ENCODE measurements at places on chromosomes 4 and X.

DNA sequence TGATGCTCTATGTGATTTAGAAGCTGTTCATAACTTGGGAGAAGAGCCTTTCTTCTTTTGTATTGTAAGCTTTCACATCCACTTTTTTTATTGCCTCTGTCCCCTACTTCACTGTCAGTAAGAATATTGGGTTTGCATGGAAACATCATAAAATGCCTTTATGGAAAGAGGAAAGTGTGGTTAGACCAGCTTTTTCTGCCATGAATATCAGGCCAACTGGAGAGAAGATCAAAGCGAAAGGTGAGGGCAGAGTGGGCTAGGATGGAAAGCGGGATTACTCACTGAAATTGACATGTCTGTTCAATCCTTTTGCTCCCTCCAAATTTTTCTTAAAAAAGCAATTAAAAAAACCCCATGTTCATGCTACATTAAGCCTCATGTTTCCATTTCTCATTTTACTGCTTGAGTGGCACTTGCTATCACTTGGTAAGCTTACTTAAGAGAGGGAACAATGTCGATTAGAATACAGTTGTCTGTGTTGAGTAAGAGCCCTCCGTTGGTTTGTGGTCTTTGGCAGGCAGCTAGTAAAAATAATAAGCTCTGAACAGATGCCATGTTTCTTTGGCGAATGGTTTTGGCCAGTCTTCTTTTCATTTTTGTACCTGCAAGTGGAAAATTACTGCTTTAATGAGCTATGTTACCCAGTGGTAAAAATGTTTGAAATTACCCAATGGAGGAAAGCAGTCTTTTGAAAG lies 35.9 kb downstream of the SUPT20HL1 start:
- no peak for DNase-seq

DNA sequence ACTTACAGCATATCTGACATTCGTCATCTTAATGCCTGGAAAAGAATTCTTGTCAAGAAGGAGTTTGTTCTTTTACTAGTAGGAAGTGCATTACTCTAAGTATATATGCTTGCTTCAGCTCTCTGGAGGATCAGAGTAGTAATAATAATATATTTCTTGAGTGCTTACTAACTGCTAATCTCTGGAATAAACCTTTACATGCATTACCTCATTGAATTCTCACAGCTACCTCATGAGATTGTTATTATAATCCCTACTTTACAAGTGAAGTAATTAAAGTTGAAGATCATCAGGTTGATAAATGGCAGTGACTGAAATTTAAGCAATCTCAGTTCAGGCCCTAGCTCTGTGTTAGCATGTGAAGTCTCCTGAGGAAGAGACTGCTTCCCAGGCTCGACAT lies 115.0 kb upstream of the PDE5A start:
- no peak for DNase-seq

- no peak for DNase-seq
Observed at GRCh38 chrX:23773601-23774175, 9.3 kb upstream of the SAT1 start.

DNA sequence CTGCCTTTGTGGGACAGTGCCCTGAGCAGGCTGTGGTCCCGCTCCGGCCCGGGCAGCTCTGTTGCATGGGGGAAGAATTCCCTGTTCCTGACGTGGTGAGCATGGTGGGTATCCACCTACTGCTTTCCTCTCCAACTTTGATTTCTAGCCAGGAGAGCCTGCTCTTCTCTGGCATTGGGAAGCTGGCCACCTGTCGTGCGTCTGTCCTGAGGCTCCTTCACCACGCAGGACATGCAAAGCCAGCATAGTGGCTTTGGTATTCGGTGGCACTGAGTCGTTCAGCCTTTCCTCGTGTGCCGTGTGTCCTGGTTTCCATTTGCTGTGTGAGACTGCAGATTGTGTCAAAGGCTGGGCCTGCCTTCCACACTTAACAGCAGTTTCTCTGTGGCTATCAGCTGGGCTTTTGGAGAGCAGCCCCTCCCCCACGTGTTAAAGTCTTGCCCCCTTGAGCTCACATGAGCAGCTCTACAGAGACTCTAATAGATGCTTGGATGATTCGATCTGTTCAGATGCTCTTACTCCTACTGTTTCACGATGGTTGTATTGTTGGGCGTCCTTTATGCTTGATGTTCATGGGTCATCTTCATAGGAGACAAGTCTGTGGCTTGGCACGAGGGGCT lies 46.3 kb upstream of the CLCN4 start:
- no peak for DNase-seq

- no peak for DNase-seq
Observed at GRCh38 chrX:139931646-139932072, 1.2 kb downstream of the ATP11C start.

DNA sequence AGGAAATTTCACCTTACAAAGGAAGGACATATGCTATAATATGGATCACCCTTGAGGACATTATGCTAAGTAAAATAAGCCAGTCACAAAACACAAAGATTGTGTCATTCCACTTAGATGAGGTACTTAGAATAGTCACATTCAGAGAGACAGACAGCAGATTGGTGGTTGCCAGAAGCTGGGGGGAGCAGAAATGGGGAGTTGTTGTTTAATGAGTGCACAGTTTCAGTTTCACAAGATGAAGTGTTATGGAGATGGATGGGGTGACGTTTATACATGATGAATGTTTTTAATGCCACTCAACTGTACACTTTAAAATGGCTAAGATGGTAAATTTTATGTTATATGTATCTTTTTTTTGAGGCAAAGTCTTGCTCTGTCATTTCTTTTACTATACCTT lies 14.8 kb upstream of the SPON2 start:
- DNase-seq = no peak

- DNase-seq = no peak
Observed at GRCh38 chrX:122517786-122518185, 666.3 kb upstream of the GRIA3 start.

- DNase-seq = no peak
Observed at GRCh38 chr4:139299536-139299935, 1.8 kb upstream of the NAA15 start.

DNA sequence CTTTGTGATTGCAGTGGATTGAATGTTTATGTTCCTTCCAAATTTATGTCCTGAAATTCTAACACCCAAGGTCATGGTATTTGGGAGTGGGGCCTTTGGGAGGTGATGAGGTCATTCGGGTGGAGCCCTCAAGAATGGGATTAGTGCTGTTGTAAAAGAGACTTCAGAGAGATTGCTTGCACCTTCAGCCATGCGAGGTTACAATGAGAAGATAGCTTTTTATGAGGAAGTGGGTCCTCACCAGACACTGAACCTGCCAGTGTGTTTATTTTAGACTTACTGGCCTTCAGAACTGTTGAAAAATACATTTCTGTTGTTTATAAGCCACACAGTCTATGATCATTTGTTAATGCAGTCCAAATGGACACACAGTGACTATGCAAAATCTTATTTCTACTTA lies 161.0 kb upstream of the GPRIN3 start:
- DNase-seq = no peak

- DNase-seq = no peak
Observed at GRCh38 chr4:145679991-145680455, at the start of gene C4orf51. Gene C4orf51 (plus strand): TSS chr4:145680146. CDS start chr4:145680204, 58 bp downstream.

GRCh38 chrX:97311066-97311778 lies 427.5 kb downstream of the RPA4 start:
- DNase-seq = no peak

- DNase-seq = no peak
Observed at GRCh38 chrX:38458071-38458470, 103.3 kb upstream of the TSPAN7 start.

DNA sequence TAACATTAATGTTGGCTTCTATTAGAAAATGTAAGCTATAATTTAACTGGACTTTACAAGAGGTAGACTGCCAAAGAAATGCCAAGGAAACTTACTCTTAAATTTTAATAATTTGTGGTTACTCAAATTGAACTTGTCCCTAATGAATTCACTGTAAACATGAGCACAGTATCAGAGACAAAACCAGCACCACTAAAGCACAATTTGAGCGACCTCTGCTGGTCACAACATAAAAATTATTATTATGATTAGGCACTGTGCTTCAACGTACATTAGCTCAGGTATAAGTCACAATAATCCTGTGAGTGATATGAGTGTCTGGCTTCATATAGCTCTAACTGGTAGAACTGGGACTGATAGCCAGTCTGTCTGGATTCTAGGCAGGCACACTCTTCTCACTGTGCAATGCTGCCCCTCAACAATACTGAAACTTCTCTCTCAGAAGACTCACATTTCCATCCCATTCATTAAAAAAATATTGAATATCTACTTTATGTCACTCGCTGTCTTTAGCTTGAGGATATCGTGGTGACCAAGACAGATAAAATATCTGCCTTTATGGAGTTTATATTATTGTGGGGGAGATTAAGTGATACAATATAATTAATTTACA lies 8.0 kb downstream of the NUDT6 start:
- DNase-seq = no peak

- DNase-seq = no peak
Observed at GRCh38 chrX:47798861-47799260, 37.8 kb upstream of the ZNF81 start.

GRCh38 chrX:72107320-72107719 lies 24.4 kb downstream of the RTL5 start:
- no peak for DNase-seq

- DNase-seq = no peak
Observed at GRCh38 chrX:150575419-150575814, 7.0 kb downstream of the MTM1 start.

DNA sequence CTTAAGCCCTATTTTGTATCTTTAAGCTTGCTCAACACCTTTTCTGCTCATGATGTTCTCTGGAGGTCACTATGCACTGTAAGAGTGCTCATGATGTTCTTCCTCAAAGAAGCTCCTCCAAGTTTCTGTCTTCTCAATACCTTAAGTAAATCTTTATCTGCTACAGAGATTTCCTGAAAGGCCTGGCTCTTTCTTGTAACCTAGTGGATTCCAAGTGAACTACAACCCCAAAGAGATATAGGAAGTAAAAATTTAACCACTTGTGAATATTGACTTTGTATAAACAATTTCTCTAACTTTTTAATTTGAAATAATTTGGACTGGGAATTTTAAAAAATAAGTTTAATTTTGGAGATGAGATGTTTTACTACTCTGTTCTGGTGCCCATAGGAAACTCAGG lies 39.3 kb upstream of the XK start:
- no peak for DNase-seq

DNA sequence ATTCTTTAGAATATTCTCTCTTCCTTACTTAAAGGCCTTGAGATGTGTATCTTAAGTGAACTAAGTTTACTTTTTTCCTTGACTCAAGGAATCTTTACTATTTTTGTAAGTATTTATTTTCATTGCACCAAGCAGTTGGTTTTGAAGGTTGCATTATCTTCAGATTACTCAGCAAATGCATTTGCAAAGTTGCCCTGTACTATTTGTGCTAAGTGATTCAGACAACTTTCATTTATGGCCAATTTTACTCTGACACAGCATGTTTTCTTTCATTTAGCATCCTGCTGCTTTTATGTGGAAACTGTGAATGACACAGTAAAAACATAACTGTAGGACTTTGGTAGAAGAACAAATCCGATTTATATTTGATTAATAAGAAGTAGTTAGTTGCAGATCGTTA lies 191.0 kb downstream of the CCSER1 start:
- DNase-seq = no peak

GRCh38 chr4:8896071-8896470 lies 24.4 kb upstream of the HMX1 start:
- DNase-seq = no peak

GRCh38 chrX:120408168-120408567 lies 46.3 kb downstream of the ATP1B4 start:
- no peak for DNase-seq

DNA sequence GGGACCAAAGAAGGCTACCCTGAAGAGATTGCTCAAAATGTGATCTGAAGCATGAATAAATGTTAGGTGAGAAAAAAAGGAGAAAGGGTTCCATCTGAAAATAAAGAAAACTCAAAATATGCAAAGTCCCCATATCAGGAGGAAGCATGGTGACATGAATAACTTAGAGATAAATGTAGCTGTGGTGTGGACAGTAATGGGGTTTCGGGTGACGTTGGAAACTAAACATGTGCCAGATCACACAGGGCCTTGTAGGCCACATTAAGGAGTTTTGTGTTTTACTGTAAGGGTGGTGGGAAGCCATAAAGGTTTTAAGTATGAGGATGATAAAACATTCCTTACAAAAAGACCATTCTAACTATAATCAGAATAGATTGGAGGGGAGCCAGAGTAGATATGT lies 40.3 kb upstream of the ACSL4 start:
- no peak for DNase-seq

DNA sequence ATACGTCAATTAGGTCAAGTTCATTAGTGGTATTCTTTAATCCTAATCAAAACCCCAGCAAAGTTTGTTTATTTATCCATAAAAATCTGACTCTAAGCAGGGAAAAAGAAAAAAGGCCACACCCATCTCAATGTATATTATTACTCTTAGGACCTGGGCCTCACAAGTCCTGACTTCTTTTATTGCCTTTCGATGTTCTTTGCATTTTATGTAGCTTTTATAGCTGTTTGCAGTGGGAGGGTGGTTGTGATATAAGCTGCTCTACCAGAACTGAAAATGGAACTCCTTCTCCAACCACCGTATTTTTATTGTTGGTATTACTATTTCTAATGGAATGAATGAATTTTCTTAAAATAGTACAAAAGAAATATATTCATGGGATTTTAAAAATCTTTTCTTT lies 163.3 kb upstream of the FAM47C start:
- no peak for DNase-seq

DNA sequence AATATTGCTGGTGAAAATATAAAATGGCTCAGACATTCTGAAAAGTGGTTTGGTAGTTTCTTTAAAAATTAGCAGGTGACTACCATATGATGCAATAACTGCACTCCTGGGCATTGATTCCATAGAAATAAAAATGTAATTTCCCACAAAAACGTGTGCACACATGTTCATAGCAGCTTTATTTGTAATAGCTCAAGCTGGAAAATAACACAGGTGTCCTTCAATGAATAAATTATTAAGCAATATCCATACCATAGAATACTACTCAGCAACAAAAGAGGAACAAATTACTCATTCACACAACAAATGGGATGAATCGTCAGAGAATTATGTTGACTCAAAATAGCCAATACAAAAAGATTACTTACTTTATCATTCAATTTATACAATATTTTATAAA lies 893.7 kb upstream of the SLIT2 start:
- DNase-seq = no peak

DNA sequence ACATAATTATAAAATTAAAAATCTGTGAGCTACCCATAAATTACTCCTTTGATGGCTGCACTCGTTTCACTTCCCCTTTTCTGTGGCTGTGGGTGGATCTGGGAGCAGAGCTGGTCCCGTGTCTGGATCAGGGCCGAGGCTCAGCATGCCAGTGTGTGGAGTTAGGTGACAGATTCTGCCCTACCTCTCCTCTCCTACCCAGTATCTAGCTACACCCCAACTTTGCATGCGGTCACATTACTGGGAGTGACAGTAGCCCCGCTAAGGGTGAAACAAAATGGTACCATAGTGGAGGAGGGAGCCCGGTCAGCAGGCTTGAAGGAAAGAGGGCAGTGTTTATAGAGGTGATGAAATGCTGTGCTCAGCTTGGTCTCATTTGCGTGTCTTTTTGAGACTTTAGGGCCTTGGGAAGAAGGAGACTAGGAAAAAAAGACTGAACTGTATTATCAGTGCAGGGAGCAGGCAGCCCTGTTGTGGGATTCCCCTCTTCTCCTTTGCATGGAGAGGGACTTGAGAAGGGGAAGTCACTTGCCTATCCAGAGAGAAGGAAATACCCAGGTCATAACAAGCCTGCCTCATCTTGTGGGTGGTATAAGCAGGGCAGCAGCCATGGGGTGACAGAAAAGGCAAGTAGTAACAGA lies 48.4 kb downstream of the ARHGAP10 start:
- DNase-seq = no peak

- no peak for DNase-seq
Observed at GRCh38 chr4:15375667-15376066, 52.2 kb upstream of the C1QTNF7 start.

- DNase-seq = no peak
Observed at GRCh38 chrX:45807572-45808425, 607.1 kb upstream of the DIPK2B start.

Data from HuH-7.5 (cell line).